CD8-positive, alpha-beta memory T cell (primary cell): ENCODE measurements at places on chromosomes 6 and 20. TPM values are rescaled to one million over a fixed set of nuclear protein-coding genes. Genes with fewer than 3 reads are reported as not detected.

- no peak overlapping the region for H3K4me3 ChIP-seq
- DNase-seq = no peak
- H3K4me1 ChIP-seq = no peaks in the 10 kb centered on the region
Measured at GRCh38 chr6:142501795-142502194, 200.0 kb downstream of the ADGRG6 start.

GRCh38 chr6:37251211-37251780, 6.3 kb upstream of the TBC1D22B start:
- no peaks in the 10 kb centered on the region for H3K27me3 ChIP-seq
- H3K36me3 ChIP-seq = no peaks in the 10 kb centered on the region
- H3K4me3 ChIP-seq = no peak overlapping the region

- DNase-seq = no peak
- no peaks in the 10 kb centered on the region for H3K27me3 ChIP-seq
- H3K36me3 ChIP-seq = no peaks in the 10 kb centered on the region
- no peaks in the 10 kb centered on the region for H3K4me1 ChIP-seq
- no peak overlapping the region for H3K27ac ChIP-seq
- no peak overlapping the region for H3K4me3 ChIP-seq
Measured at GRCh38 chr6:161436106-161436876, 162.4 kb upstream of the AGPAT4 start.

DNA sequence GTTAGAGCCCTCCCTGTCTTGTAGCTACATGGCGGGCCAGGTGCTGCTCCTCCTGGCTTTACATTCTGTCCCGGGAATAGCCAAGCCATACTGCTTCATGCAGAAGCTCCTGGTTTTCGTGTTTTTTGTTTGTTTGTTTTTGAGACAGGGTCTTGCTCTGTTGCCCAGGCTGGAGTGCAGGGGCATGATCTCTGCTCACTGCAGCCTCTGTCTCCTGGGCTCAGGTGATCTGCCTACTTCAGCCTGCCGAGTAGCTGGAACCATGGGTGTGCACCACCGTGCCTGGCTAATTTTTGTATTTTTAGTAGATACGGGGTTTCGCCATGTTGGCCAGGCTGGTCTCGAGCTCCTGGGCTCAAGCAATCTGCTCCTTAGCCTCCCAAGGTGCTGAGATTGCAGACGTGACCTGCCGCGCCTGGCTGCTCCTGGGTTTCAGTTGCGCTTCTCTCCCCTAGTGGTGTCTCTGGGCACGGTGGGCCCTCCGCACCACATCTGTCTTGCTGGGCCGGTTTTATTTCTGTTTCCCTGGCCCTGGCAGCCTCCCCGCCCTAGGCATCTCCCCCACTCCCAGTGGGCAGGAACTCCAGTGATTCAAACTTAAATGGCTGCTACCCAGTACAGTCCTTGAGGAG, 12.9 kb downstream of the CDYL start:
- H3K36me3 ChIP-seq = no peaks in the 10 kb centered on the region
- H3K4me3 ChIP-seq = no peak overlapping the region
- no peaks in the 10 kb centered on the region for H3K27me3 ChIP-seq
- no peak for DNase-seq
- H3K4me1 ChIP-seq = peaks cover 22% of the 10 kb centered on the region

DNA sequence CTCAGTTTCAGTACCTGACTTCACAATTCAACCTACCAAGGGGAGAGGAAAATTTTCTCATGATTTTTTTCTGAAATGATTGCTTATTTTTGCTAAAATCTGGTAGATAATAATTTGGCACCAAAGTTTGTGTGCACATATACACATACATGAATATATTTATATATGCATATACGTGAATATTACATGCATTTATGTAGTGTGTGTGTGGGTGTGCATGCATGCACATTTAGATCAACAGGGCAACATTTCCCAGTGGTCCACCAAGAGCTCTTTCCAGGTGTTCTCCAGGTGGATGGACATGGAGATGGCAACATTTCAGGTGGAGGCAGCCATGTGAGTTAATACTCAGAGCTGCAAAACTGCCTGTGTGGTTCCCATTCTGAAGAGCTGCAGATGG, 320.9 kb downstream of the SAMD5 start:
- H3K27ac ChIP-seq = no peak overlapping the region
- no peaks in the 10 kb centered on the region for H3K4me1 ChIP-seq
- DNase-seq = no peak
- no peaks in the 10 kb centered on the region for H3K36me3 ChIP-seq

DNA sequence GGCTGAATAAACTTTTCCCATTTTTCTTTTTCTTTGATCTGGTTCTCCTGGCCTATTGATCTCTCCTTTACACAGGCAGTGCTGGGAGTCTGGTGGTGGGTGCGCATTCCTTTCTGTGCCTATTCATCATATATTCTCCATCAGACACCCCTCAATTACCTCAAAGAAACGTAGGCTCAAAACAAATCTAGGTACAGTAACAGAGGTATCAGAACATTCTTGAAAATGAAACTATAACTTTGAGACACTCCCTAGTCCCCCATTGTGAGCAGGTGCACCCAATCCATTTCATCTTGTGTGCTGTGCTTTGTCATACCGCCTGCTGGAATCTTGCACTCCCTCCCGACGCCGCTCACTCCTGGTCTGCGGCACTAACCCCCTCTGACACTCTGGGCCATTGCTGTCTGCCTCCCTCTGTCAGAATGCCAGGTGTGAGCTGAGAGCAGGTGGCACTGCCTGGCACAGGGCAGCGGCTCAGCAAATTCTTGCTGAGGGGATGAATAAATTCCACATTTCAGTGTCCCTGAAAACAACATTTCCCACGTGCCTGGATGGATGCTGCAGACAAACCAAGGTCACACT, 303.4 kb upstream of the EXOC2 start:
- DNase-seq = no peak
- no peaks in the 10 kb centered on the region for H3K27me3 ChIP-seq
- H3K27ac ChIP-seq = no peak overlapping the region
- no peaks in the 10 kb centered on the region for H3K4me1 ChIP-seq

- no peak overlapping the region for H3K27ac ChIP-seq
- no peaks in the 10 kb centered on the region for H3K27me3 ChIP-seq
- no peaks in the 10 kb centered on the region for H3K4me1 ChIP-seq
- H3K4me3 ChIP-seq = no peak overlapping the region
- H3K36me3 ChIP-seq = no peaks in the 10 kb centered on the region
Measured at GRCh38 chr20:5065879-5066383, 53.8 kb downstream of the PCNA start.

GRCh38 chr20:4326195-4327065, 311.1 kb upstream of the RNF24 start:
- H3K4me1 ChIP-seq = no peaks in the 10 kb centered on the region
- H3K27me3 ChIP-seq = no peaks in the 10 kb centered on the region
- no peaks in the 10 kb centered on the region for H3K36me3 ChIP-seq
- H3K4me3 ChIP-seq = no peak overlapping the region
- no peak for DNase-seq

DNA sequence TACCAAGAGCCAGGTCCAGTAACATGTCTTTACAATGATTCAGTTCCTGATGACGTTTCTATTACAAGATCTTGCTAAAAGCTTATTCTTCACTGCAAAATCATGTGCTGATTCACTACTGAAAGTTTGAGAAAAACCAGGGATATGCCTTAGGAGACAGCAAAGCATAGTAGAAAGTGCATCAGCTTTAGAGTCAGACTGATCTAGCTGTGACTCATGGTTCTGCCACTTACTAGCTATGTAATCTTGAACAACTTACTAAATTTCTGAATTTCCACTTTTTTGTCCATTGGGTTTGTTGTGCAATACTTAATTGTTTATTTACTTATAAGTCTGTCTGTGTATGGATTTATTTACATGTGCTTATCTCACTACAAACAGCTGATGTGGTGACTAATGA, 198.5 kb upstream of the RSPO3 start:
- H3K4me1 ChIP-seq = no peaks in the 10 kb centered on the region
- H3K4me3 ChIP-seq = no peak overlapping the region
- DNase-seq = no peak
- no peaks in the 10 kb centered on the region for H3K27me3 ChIP-seq
- no peak overlapping the region for H3K27ac ChIP-seq

The MOG gene
- total RNA-seq = not detected

The SYCP2L gene
- total RNA-seq = not detected

The ZSCAN23 gene
- 1.3 TPM for total RNA-seq

The TMEM14B gene
- 85.1 TPM for total RNA-seq
